ENCODE measurements at places on chromosomes 6 and 20.

GRCh38 chr6:73558624-73559398 is 38.0 kb upstream of the EEF1A1 start:
- no peak for DNase-seq

- DNase-seq = no peak
These were observed 85.7 kb downstream of the PLCB4 start for GRCh38 chr20:9154464-9155024.

- DNase-seq = no peak
These were observed 288.0 kb downstream of the DOK5 start for GRCh38 chr20:54763366-54763765.

DNA sequence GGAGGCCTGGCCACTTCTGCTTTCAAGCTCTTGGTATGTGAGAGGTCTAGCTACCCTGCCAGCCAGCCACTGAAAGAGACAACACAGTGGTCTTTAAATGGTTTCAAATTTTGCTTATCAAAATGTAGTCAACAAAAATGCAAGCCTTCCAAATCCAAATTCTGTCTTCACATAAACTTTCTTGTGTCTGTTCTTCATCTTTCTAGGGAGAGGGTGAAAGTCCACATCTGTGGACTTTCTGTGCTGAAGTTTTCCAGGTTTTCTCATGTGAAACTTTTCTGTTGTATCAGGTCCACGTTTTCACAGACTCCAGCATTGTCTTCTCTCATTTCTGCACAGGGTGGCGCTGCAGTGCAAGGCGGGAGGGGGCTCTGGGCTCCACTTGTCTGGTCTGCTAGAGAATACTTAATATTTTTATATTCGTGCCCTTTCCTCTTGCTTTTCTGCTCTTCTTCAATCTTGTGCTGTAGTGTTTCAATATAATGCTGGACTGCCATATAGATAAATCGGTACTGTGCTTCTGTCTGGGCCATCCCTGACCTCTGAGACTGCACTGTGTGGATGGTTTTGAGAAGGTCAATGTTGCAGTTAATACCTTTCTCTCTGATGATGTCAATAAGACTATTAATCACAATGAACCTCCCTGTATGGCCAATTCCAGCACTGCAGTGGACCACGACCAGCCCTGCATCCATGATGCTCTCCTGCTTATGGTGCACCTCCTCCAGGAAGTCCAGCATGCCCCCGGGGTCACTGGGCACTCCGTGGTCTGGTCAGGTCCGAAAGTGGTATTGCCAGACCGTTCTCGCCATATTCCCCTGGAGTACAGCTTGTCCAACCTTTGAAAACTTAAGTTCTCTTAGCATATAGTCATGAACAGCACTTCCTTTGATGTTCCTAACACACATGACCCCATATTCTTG is 161.6 kb upstream of the TNFAIP3 start:
- DNase-seq = peak; percentile 3

GRCh38 chr6:36636687-36637418 is 41.7 kb upstream of the CDKN1A start:
- no peak for DNase-seq

DNA sequence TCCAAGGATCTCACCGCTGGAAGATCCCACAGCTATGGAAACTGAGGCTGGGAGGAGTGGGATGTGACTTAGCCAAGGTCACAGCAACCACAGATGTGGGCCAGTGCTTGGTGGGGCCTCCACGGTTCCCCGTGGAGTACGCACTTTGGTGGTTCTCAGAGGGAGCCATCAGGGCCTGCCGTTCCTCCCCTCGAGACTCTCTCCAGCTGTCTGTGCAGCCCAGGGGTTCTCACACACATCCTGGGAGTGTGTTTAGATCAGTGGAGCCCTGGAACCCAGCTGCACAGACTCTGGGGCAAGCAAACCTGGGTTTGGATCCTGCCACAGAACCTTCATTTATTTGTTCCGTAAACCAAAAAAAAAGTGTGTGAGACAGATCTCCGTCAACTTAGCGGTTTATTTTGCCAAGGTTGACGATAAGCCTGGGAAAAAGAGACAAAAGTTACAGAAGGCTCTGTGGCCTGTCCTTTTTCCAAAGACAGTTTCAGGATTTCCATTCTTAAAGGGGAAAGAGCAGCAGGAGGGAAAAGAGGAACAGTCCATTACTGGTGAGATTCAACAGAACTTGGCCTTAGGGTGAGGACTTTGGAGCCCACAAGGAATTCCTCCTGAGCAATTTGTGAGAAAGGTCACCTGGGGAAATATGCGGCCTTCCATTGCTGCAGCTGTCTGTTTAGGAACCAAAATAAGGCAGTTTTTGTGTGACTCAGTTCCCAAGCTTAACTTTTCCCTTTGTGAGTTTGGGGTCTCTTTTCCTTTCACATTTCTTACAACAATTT is 13.6 kb upstream of the MYMX start:
- no peak for DNase-seq

- no peak for DNase-seq
These were observed 946.3 kb downstream of the EPHA7 start for GRCh38 chr6:92473056-92473455.

DNA sequence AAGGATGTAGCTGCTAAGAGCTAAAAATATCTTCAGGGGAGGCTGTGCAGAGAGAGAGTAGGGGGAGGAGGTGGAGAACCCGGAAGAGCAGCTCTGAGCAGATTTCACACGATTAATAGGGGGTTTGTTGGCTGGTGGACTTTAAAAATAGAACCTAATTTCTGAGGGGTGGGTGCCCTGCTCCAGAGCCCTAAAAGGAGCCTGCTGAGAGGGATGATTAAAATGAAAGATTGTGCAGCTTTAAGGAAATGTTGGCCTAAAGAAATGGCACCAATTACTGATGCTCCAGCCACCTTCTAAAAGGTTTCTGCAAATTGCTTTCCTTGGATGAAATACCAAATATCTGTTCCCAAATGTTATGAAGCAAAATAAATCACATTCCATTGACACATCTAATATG is 202.8 kb upstream of the BTBD3 start:
- DNase-seq = no peak

DNA sequence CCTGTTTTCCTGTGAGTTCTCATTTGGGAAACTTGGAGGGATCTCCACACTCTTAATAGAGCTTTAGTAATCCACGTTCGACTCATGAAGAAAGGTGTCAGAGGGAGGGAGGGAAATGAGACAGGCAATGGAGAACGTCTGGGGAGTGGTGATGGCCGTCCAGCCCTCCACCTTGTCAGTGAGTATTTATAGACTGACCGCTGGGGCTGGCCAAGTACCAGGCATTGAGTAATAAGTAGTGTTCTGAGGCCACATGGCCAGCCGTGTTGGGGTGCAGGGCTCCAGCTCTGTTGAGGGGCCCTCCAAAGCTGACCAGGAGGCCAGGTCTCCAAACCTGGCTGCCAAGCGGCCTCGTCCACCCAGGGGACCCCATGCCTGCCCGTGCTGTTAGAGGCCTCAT is 11.3 kb upstream of the DSN1 start:
- DNase-seq = no peak

GRCh38 chr6:20473518-20473917 is 60.7 kb upstream of the CDKAL1 start:
- no peak for DNase-seq

- DNase-seq = no peak
These were observed 54.0 kb upstream of the TNFRSF21 start for GRCh38 chr6:47363736-47364135.

DNA sequence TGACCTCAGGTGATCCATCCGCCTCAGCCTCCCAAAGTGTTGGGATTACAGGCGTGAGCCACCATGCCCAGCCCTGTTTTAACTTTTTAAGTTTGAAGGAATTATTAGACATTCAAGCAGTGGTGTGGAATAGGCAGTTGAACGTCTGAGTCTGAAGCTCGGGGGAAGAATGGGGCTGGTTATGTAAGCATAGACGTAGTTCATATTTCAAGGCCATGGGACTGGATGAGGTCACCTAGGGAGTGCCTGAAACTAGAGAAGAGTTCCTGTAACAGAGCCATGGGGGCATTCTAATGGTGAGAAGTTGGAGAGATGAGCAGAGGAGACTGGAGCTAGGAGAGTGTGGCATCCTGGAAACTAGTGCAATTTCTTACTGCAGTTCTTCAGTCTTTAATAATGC is 6.4 kb downstream of the CDKAL1 start:
- no peak for DNase-seq

- peak; percentile 93 for DNase-seq
These were observed 242.2 kb downstream of the NRN1 start for GRCh38 chr6:5764401-5764955.

All from NCI-H446 (cell line).